ENCODE measurements at places on chromosomes 4 and X.
A peak's percentile ranks its signal among the peaks of the same experiment; 100 is the strongest.

DNA sequence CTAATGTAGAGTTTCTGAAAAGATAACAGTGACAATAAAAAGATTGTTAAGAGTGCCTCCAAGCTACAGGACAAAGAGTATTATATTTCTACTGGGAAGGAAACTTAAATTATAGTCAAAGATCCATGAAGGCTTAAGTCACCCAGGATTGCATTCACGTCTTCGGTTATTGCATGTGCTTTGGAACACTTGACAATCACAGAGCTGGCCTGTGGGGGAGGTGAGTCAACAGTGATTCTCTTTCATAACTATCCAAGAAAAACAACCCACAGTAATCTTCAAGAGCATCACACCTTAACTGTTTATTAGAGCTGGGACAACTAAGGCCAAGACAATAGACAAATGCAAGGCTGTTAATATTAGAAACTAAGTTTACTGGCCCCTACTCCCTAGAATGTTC, 40.3 kb downstream of the PDGFC start:
- DNase-seq: peak; percentile 95

DNA sequence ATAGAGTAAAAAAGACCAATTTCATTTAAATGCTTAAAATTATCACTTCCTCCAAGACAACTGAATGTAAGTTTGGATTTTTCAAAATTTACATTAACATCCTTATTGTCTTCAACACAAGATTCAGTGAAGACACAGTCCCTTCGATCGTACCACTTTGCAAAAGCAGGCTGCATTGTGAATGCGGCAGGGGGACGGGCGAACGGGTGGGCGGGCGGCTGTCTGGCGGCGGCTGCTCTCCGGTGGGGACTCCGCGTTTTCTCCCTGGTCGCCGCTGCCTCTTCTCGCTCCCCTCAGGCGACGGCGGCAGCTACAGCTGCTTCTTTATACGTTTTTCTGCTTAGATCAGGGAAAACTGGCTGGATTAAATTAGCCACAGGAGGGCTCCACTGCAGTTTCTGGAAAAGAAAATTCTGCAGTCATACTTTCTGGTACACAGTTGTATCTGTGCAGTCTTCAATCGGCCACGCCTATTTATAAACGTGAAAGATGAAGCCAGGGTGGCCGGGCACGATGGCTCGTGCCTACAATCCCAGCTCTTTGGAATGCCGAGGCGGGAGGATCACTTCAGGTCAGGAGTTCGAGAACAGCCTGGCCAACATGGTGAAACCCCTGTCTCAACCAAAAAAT, 33.9 kb upstream of the HPF1 start:
- peak; percentile 73 for DNase-seq

GRCh38 chr4:176849076-176849475, 56.4 kb upstream of the VEGFC start:
- no peak for DNase-seq

DNA sequence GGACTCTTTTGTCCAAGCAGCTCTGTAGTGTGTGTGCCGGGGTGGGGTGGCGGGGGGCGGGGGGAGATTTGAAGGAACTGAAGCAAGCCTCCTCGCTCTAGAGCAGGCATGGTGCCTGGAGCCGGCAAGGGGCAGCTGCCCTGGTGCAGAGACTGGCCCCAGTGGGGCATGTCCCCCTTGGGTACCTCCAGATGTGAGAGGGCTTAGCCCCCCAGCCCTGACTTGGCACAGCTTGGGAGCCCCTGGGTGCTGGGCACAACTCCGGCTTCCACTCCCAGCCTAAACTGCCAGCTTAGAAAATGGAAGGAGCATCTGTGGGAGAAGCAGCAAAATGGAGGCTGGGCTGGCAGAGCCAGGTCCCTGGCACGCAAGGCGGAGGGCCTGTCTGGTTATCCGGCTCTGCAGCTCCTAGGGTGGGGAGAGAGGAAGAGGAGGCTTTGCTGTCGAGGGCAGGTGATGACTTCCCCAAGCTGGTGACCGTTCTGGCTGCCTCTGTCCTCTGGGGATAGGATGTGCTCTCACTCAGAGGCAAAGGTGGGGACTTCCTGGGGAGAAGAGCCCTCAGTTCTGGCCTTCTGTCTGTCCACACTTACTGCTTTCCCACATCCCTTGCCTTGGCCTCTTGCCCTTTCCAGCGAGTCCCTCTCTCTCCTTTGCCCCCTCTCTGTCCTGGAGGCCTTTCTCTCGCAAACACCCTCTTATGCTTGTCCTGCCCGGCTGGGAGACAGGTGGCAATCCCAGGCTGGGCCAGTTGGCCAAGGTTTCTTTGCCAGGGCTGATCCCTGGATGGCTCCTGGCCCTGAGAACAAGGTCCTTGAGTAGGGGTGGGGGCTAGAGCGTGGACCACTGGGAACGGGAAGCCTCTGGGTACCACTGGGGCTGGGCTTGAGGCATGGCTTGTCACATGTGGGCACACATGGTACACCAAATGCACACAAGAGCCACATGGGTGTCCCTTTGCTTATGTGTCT, 2.0 kb downstream of the DLG3 start:
- no peak for DNase-seq
